ENCODE measurements at places on chromosomes 12 and 14.

GRCh38 chr14:92770484-92770883, 22.1 kb upstream of the LGMN start:
- no peak for DNase-seq

DNA sequence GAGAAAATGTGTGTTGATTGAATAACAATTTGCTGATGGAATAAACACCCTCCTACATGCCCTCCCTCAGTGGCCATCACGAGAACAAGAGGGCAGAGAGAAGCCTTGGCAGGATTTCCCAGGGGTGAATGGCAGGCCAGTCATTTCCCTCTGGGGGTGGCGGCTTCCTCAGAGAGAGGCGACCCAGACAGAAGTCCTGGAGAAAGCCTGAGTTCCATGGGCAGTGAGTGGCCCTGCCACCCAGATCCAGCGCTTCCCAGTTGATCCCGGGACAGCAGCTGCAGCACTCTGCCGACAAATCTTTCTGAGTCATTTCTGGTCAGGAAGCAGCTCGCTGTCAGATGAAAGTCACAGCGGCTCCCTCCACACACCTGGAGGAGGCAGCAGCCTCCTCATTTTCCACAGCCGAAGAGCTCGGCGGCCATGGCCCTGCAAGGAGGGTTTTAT, 123.0 kb downstream of the SCARB1 start:
- no peak for DNase-seq

GRCh38 chr14:95964901-95965300, 74.3 kb upstream of the C14orf132 start:
- DNase-seq: no peak

- no peak for DNase-seq
Measured at GRCh38 chr12:60333461-60333860, 737.6 kb downstream of the SLC16A7 start.

DNA sequence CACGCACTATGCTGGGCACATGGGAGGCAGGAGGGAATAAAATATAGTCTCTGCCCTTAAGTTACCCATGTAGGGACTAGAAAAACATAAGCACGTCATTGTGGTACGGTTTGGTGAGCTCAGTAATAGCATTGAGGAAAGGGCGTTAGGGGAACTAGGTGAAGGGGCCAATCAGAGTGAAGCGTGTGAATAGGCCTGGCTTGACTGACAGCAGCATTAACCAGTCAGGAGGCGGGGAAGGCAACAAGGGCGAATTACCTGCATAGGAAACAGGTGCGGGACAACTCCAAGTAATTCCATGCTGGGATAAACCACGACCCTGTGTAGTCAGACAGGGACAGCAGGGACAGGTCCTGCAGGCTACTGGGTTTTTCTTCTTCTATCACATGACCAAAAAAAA, 107.7 kb downstream of the UNC79 start:
- DNase-seq: no peak

GRCh38 chr12:132610866-132611602, 652 bp upstream of the LRCOL1 start:
- DNase-seq: no peak

DNA sequence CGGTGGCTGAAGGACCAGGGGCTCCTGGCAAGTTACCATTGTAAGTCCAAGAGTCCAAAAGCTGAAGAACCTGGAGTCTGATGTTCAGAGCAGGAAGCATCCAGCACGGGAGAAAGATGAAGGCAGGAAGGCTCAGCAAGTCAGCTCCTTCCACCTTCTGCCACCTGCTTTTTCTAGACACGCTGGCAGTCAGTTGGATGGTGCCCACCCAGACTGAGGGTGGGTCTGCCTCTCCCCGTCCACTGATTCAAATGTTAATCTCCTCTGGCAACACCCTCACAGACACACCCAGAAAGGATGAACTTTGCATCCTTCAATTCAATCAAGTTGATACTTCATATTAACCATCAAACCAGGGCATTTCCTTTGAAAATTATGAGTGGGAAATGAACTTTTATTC, 1272.4 kb upstream of the TMEM132C start:
- DNase-seq: no peak

DNA sequence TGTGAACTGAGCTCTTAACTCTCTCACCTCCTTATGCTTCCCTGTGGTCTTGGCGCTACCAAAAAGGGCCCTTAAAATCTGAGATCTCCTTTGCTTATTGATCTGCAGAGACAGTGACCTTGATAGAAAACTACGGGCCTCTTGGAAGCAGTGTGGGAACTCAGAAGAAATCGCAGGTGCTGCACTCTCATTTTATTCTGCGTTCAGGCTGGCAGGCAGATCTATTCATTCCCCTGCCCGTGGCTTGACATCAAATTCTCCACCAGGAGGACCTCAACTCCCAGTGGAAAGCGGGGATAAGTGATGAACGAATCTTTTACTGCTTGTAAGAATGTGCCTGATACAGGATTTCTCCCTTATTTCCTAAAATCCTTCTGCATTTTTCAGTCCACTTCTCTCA, 143.2 kb upstream of the SEL1L start:
- DNase-seq: no peak

GRCh38 chr14:93160353-93160801, 24.3 kb downstream of the MOAP1 start:
- no peak for DNase-seq

DNA sequence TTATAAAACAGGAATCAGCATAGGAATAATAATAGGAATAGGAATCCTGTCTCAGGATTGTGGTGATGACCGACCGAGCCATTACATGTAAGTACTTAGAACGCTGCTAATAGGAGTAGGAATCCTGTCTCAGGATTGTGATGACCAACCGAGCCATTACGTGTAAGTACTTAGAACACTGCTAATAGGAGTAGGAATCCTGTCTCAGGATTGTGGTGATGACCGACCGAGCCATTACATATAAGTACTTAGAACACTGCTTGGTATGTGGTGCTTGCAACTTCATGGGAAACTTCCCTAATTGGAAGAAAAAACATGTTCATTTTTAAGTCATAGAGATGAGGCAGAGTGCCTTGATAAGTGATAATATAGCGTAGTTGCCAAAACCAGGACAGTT, 30.0 kb downstream of the ELK3 start:
- DNase-seq: no peak

DNA sequence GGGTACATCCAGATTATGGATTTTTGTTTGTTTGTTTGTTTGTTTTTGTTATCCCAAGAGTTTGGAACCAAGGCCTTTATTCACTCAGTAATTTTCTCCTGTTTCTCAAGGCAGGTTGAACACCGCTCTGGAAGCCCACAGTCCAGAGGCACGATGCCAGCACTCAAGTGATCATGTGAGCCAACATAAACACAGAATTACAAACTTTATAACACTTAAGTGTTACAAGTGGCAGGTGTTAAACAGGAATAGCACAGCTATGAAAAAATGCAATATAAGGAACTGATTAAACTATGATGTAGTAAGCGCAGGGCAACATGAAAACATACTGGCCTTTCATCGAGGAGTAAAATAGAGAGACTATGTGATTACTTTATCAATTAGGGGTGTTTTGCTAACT, 1885.8 kb upstream of the SEL1L start:
- DNase-seq: no peak

GRCh38 chr12:53994264-53995001, 5.5 kb upstream of the HOXC9 start:
- DNase-seq: no peak

DNA sequence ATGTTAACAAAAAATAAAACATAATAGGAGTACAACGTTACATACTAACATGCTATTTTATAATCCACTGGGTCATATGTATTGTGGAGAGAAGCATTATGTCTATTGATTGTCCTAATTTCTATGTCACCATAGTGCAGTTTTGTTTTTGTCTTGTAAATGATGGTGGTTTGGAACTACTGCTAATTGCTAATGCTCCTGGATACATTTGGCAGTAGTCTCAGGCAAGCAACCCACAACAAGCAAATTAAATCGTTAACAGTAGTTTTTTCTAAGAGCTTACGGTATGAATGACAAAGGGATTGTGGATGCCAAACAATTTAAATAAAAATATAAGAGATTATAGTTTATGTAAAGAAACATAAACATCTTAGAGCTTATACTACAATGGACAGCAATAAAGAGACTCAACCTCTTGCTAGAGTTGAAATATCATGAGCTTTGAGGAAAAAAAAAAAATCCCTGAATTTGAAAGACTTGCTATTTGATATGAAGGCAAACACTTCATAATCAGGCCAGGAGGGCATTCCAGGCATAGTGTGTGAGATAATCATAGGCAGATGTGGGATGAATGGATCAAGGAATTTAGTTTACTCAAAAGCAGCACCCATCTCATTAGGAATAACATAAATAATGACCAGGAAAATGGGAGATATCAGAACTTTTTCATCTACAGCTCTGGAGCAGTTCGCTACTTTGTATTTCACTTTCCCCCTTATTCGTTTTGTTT, 181.3 kb downstream of the CCDC59 start:
- no peak for DNase-seq

- DNase-seq: no peak
Measured at GRCh38 chr14:61678975-61679374, 16.3 kb upstream of the HIF1A start.
